Activated T-helper 1 cell treated with Interleukin-2 at 50 U/mL for 16 hours (primary cell): ENCODE measurements at places on chromosomes 12 and 14.

GRCh38 chr14:52876806-52877205, 74.0 kb downstream of the FERMT2 start:
- DNase-seq = no peak

GRCh38 chr14:96204151-96205058, at the start of gene BDKRB2:
Gene BDKRB2, plus strand, starts transcription at chr14:96204839. Its CDS starts 32,269 bp downstream, at chr14:96237108.
- DNase-seq = no peak

DNA sequence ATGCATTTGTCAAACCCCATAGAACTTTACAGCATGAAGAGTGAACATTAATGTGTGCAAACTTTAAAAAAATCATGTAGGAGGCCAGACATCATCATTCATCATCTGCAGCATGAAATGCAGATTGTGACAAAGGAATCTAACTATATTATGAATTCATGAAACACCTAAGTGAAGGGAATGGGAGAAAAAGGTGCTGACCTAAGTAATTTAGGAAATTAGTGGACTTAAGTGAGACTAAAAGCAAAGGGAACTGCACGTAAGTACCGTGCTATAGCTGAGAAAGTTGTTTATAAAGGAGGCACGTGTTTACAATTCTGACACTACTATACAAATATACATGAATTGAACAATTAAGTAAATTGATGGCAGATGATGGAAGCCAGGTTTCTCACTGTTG, 37.6 kb upstream of the JDP2 start:
- no peak for DNase-seq

DNA sequence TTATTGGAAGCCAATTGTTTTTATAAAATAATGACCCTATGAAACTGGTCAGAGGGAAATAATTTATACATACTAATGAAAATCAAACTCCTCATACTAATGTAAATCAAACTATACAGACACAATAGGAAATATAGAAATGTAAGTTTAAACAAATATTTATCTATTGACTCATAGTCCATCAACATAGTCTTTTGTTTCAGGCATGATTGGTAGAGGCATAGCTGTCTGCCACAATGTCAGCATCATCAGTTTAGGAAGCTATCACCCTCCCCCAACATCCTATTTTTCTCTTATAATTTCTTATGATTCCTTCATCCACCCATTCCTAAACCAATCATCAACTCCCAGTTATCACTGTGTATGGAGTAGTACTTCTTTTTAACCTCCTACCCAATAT, 117.7 kb downstream of the SLC38A6 start:
- DNase-seq = no peak
